ENCODE measurements at places on chromosomes 13 and 19. TPM values are rescaled to one million over a fixed set of nuclear protein-coding genes. Genes with fewer than 3 reads are reported as not detected.

Gene KLK14
- total RNA-seq: 0.17 TPM

Gene SKA3
- 13.9 TPM for total RNA-seq

Gene MLNR
- total RNA-seq: 0.39 TPM

Gene SCGB2B2
- 0.02 TPM for total RNA-seq

Gene SOX21
- 0.35 TPM for total RNA-seq

Gene NMRK2
- total RNA-seq: not detected

Gene ADGRE3
- total RNA-seq: not detected
